ENCODE measurements at places on chromosomes 3 and 15.
A peak's percentile ranks its signal among the peaks of the same experiment; 100 is the strongest.

DNA sequence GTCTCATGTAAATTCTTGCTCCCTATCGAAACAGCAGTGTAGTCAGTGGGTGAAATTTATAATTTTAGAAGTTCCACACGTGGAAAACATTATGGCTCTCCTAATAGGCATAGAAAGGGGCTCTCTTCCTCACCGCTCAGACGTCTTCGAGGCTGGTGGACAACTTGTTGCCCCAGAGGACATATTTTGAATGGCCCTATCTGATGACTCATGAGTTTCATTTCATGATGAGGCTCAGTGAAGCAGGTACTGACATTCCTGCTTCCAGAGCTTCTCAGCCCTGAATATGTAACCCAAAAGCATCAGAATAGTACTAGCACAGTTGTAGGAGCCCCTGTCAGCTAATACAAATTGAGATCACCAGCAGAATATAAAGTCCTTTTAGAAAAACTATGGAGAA, 117.9 kb downstream of the HERC1 start:
- DNase-seq = no peak

DNA sequence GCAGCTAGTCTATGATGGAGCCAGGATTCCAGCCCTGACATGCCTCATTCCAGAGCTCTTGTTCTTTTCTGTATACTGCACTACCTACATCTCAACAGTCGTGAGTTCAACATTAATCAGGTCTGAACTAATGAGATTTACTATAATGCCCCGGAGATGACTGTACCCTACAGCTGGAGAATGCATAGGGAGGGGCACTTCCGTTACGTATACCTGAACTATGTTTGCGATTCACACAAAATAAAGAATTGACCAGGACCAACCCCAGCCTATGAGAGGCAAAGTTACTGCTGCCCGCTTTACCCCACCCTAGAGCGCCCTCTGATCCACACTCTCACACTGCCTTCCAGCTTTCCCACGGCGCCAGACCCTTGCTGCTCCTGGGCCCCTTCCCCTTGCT, 97.0 kb downstream of the IGF2BP2 start:
- no peak for DNase-seq

GRCh38 chr15:52146776-52147175, 34.2 kb upstream of the BCL2L10 start:
- DNase-seq = no peak

GRCh38 chr3:45612918-45613602, 18.5 kb downstream of the LIMD1 start:
- no peak for DNase-seq

DNA sequence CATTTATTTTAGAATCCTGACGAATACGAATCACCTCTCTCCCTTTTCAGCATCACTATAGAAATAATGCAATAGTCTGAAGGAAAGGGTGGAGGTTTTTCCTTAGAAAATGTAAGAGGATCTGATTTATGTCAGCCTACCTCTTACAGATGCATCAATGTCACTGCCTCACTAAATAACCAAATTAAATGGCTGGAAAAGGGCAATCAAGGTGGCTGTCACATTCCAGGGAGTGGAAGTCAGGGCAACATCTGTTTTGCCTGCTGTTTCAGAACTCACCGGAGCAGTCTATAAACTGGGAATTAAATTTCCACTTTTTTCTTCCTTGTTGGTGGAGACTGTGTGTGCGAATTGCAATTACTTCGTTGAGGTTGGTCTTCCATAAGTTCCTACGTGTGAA, 299.3 kb upstream of the PDZRN3 start:
- DNase-seq = no peak

- no peak for DNase-seq
Measured at GRCh38 chr3:174737966-174738365, 121.2 kb upstream of the NAALADL2 start.

DNA sequence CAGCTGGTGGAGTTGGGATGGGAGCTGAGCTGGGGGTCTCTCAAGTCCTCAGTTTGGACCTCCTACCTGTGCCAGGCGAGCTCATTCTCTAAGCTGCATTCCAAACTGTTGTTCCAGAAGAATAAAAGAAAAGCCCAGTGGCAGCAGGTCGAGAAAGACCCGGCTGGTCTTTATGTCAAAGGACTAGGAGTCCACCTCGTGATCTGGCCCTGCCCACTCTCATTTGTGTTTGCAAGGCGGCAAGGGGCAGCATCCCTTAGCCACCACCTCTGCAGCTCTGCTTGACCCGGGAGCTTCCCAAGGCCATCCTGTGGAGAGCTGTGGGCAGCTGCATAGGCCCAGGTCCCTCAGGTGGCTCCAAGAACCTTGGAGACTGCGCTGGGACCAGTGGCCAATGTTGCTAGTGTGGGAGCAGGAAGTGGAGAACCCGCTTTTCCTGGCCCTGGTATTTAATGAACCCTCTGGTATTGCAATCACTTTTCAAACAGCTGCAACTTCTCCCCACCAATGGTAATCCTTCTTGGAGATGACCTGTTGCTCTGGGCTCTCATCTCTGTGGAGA, 30.9 kb downstream of the KY start:
- DNase-seq = no peak

DNA sequence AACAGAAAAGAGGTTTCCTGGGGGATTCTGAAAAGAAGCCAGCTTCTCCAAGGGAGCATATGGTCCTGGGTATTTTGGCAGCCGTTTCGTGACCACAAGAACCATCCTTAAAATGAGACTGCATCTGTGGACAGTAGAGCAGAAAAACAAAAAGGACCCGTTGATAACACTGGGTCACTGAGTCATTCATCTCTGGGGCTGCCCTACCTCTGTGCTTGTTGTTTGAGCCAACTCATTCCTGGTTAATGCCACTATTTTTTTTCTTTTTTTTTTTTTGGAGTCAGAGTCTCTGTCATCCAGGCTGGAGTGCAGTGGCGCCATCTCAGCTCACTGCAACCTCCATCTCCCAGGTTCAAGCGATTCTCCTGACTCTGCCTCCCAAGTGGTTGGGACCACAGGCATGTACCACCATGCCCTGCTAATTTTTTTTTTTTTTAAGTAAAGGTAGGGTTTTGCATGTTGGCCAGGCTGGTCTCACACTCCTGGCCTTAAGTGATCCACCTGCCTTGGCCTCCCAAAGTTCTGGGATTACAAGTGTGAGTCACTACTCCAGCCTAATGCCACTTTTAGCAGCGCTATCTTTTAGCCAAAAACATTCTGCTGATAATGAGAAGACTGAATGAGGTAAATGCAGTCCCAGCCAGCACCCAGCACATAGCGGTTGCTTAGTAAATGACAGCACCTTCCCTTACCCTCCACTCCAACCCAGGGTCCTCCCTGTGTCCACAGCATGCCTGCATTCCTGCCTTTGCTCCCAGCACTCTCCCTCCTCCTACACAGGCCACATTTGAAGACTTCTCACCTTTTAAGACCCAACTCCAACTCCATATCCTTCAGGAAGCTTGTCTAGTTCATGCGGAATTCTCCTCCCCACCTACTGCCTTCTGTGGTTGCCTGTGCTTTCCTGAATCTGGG, 9.1 kb upstream of the ISL2 start:
- DNase-seq = no peak

DNA sequence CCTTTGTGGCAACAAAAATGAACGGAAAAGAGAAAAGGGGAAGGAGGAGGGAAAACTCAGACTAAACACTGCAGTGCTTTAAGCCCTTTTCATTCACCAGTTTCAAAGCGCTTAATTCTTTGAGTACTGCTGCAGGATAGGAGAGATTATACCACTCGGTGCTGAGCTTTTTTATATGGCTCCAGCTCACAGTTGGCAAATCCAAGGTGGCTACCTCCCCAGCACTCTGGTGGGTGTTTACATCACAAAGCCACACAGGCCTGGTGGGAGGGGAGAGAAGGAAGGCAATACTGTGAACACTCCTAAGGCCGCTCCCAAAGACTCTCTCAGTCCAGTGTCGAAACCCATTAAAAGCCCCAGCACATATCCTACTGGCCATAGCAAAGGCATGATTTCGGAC, 191.4 kb downstream of the STT3B start:
- no peak for DNase-seq

GRCh38 chr3:196712514-196713413, 587 bp downstream of the PIGX start:
- peak; percentile 41 for DNase-seq

- no peak for DNase-seq
Measured at GRCh38 chr15:65987100-65987499, 117.8 kb downstream of the RAB11A start.

GRCh38 chr3:129003578-129004112, 2.5 kb downstream of the EFCC1 start:
- peak; percentile 51 for DNase-seq

DNA sequence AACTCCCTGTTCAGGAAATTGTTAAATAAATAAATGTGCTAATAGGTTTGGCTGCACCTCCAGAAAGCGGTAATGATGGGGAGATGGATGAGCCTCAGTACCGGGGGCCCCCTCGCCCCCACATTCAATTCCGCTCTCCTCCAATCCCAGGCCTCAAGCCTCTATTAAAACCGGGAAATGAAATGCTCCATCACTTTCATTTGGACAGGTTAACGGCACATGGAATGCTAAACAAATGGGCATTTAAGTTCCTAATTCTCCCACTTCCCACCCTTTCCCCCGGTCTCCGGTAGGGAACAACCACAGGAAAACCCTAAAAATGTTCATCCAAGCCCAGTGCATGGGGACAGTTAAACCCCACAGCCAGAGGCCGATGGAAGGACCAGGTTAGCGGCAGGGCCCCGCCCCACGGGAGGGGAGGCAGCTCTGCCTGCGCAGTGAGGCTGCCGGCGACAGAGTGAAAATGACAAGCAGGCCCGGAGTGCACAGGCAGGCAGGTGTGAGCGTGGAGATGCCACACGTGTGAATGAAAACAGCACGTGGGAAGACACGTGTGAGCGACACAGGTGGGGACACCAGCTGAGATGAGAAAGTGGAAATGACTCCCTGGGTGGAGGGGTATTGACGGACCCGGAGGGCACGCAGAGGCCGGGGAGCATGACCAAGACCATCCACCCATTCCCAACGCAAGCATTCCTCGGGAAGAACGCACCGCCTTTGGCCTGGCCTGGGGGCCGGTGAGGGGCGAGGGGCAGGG, 28.1 kb downstream of the RNU5B-1 start:
- no peak for DNase-seq

DNA sequence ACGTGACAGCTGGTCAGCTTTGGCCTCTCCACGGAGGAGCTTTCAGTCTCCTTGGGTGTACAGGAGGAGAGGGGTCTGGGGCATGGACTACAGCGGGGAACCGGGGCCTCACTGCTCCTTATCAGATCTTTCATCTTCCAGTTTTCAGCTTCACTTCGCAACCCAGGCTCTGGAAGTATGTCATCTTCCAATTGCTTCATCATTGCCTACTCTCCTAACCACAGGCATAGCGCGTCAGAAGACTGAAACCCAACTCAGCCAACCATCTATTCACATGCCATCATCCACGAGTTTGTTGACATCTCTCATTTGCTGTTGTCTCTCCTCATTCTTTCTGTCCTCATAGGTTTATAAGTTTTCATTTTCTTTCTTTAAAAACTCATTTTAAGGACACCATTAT, 119.5 kb downstream of the MYLK start:
- no peak for DNase-seq

GRCh38 chr3:140708815-140709214, 31.0 kb downstream of the TRIM42 start:
- no peak for DNase-seq

GRCh38 chr3:24830230-24831152, 335.8 kb upstream of the THRB start:
- DNase-seq = no peak

- no peak for DNase-seq
Measured at GRCh38 chr3:183921096-183921495, 36.4 kb upstream of the PARL start.

GRCh38 chr3:128354788-128355542, 111.7 kb downstream of the DNAJB8 start:
- DNase-seq = no peak

GRCh38 chr3:128573707-128574162, 76.9 kb downstream of the RPN1 start:
- no peak for DNase-seq

DNA sequence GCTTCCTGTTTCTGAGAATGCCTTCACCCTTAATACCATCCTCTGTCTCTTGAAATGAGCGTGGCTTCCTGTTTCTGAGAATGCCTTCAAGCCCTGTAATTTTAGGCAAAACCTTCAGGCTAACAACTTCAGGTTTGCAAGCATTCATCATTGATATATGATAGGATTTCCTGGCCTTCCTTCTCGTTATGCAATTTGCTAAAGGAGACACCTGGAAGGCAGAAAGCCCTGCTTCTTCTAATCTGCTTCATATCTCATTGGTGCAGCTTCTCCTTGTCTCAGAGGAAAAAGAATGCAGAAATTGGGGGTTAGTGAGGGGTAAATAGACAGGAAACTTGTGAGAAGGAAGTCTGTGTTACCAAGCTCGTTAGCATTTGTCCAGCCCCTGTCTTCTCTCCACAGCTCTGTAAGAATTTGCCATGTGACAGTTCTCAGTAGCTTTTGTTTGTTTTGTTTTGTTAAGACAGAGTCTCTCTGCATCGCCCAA, 7.3 kb downstream of the ARL6IP5 start:
- no peak for DNase-seq

GRCh38 chr15:66896611-66897010, 168.8 kb upstream of the SMAD3 start:
- DNase-seq = no peak

GRCh38 chr3:109442531-109442930, 105.2 kb upstream of the DPPA4 start:
- no peak for DNase-seq

GRCh38 chr3:188339410-188340295, 185.7 kb downstream of the LPP start:
- no peak for DNase-seq

- no peak for DNase-seq
Measured at GRCh38 chr3:10351013-10351735, 30.3 kb upstream of the SEC13 start.

DNA sequence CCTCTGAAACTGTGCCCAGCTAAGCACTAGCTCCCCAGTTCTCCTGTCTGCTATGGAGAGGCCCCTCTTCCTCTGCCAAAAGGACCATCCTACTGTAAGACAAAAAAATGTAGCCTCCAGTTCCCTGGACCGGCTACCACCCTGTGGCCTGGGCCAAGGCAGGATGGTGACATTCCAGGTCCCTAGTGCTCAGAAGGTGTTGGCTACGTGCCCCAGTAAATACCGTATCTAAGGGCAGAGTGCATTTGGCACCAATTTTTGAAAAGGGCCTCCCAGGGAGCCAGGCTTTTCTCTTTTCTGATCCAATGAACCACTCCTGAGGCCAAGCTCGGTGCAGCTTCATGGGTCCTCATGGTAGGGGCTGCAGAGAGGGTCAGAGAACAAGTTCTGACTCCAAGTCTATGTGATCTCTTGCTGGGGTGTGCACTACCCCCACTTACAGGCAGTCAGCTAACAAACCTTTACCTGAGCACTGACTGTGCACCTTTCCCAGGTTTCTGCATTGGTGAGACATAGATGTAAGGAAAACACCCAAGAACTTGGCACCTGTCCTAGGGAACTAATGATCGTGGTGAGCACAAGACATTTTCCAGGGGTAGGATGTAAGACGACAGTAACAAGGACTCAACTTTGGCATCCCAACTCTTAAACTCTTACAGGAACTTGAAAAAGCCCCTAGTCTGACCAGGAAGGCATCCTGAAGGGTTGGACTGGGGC, 32.6 kb downstream of the TLE3 start:
- DNase-seq = no peak

- no peak for DNase-seq
Measured at GRCh38 chr3:166367947-166368533, 530.8 kb upstream of the BCHE start.

GRCh38 chr3:49120438-49121131, at the start of gene USP19:
TSS of gene USP19 (minus strand) at chr3:49120823. CDS start at chr3:49119145, 1,678 bp downstream.
- DNase-seq = peak; percentile 92
